ENCODE measurements at places on chromosomes 1 and 21. TPM values are rescaled to one million over a fixed set of nuclear protein-coding genes. Genes with fewer than 3 reads are reported as not detected.

OR2T33 gene
- total RNA-seq: not detected

TRIM58 gene
- 3.1 TPM for total RNA-seq

CLCA4 gene
- total RNA-seq: not detected

AKR7A2 gene
- total RNA-seq: 55.8 TPM

AKR7A3 gene
- total RNA-seq: 0.28 TPM

FCRLB gene
- 3.1 TPM for total RNA-seq

SELP gene
- 1.4 TPM for total RNA-seq

TUFT1 gene
- 11.3 TPM for total RNA-seq

PTAFR gene
- under 0.01 TPM for total RNA-seq

CLDN17 gene
- not detected for total RNA-seq

KRTAP19-1 gene
- total RNA-seq: not detected

MRAP gene
- not detected for total RNA-seq

CFHR4 gene
- not detected for total RNA-seq
